H1 (cell line): ENCODE measurements at places on chromosomes 7 and 10. TPM values are rescaled to one million over a fixed set of nuclear protein-coding genes. Genes with fewer than 3 reads are reported as not detected.

- DNase-seq = no peak
Measured at GRCh38 chr10:129841071-129841470, 123.0 kb downstream of the EBF3 start.

DNA sequence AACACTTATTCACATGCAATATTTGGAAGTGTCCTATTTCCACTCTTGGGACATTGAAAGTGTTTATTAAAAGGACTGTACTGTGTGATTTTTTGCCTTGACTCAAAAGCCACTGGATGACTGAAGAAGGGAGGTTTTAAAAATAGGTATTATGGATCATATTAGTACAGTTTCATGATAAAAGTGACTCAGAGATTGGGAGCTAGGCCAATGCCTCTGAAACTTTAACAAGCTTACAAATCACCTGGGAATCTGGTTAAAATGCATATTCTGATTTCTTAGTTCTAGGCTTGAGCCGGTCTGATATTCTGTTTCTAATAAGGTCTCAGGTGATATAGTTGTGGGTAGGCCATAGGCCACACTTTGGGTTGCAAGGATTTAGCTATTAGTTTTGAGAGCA is 191.2 kb downstream of the PLXDC2 start:
- no peak for DNase-seq

- DNase-seq = no peak
Measured at GRCh38 chr7:82530361-82530760, 86.8 kb upstream of the CACNA2D1 start.

DNA sequence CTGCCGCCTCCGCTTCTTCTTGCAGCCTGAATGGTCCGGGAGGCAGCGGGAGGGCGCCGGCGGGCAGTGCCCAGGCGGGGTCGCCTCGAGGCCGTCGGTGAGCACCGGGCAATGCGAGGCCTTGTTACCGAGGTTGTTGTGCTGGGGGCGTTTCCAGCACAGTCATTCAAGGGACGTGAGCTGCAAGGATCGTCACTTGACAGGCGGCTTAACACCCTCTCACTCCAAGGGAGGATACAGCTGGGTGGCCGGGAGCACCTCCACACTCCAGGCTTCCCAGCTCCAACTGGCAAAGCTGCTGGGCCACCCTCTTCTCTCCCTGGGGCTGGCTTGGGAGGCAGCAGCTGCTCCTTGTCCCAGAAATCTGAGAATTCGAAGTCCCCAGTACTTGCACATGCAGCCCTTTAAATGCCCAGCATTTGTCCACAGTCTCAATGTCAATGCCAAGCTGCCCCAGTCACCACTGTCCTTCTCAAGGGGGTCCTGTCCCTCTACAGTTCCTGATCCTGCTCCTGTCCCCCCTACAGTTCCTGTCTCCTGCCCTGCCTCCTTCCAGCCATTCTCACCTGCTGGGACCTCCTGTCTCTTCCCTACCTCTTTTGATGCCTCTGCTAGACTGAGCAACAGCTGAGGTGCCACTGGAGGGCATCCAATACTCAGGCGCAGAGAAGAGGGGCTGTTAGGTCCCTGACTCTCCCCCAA is 4.4 kb upstream of the HOXA11 start:
- peak; percentile 64 for DNase-seq

The SLC16A9 gene
- 11.2 and 11.6 TPM in 2 replicates for total RNA-seq

The EMX2 gene
- total RNA-seq = not detected in 2 replicates

GRCh38 chr10:30491204-30491915 is 57.4 kb downstream of the MAP3K8 start:
- DNase-seq = no peak

GRCh38 chr7:78367280-78367773 is 568.8 kb downstream of the PHTF2 start:
- no peak for DNase-seq

DNA sequence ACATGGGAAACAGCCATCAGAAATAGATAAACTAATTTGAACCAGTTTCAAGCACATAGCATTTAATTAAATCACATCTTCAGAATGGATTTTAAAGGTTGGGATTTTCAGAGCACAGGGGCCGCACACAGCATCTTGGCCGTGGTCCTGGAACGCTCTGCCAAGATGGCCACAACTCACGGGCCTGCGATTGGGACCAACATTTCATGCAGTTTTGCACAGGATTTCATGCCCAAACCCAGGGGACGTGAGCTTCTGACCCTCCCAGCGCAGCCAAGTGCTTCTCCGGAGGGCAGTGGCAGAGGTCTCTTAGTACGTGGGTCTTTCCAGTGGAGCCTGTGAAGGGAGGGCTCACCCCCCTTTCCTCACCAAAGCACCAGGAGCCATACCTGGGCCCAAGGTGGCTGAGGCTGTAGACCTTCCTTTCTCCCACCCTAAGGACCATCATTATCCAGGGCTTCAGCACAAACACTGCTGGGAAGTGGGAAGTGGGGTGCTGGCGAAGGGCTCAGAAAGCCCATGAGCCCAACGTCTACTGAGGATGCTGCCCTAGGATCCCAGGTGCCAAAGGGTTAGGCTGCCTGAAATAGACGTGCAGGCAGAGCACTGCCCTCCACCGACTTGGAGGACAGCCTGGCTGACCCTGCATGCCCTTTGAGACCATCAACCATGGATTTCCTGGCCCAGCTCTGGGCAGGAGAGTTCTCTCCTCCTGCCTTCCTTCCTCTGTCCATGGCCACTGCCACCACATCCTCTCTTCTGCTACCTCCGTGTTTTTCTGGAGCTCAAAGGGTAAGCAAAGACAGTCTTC is 611.2 kb upstream of the MGMT start:
- no peak for DNase-seq

The CAMK2B gene
- 0.15 and 0.17 TPM in 2 replicates for total RNA-seq

The MYO1G gene
- total RNA-seq = 0.11 and 0.19 TPM in 2 replicates

- no peak for DNase-seq
Measured at GRCh38 chr10:106560925-106561640, 603.4 kb downstream of the SORCS1 start.

The CRYGN gene
- total RNA-seq = 1.0 and 1.6 TPM in 2 replicates

The WDR86 gene
- 14.9 and 15.8 TPM in 2 replicates for total RNA-seq

GRCh38 chr7:34165927-34166550 is 260.7 kb downstream of the BMPER start:
- no peak for DNase-seq

The CLDN4 gene
- total RNA-seq = 28.0 TPM in 2 replicates

The SPACDR gene
- 0.33 TPM in 1 of 2 replicates, not detected in the other for total RNA-seq

The AASS gene
- total RNA-seq = 383 and 394 TPM in 2 replicates

The ORAI2 gene
- total RNA-seq = 20.7 and 22.9 TPM in 2 replicates

- no peak for DNase-seq
Measured at GRCh38 chr7:25756601-25757000, 395.4 kb upstream of the NFE2L3 start.

- DNase-seq = no peak
Measured at GRCh38 chr7:12490107-12490688, 80.3 kb upstream of the SCIN start.

DNA sequence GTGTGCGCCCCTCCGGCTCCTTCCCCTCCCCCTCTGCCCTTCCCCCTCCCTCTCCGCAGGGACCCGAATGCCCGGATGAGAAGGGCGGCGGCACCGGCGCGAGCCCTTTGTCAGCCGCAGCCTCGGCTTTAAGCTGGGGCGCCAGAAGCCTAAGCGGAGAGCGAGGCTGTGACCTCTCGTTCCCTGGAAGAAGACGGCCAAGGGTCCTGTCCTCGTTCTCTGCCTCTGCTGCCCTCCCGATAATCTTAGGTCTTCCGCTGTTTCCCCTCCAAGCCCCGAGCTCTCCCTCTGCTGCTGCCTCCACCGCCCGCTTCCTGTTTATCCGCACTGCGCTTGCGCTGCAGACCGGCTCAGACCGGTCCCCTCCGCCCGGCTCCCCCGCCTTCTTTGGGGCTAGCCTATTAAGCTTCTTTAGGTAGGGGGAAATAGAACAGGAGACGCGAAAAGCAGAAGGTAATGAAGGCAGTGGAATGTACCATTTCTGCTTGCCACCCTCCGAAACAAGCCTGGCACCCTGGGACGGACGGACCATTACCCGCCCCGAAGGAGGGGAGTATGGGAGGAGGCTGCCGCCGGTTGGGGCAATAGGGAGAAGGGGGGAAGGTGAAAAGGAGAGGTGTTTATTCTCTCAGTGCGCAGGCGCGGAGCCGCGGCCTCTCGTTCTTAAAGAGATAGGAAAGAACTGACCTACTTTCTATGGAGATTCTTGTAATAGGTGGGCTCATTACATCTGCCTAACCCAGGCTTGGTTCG is at the start of gene OGA:
TSS of gene OGA (minus strand) at position 326 of the 753 bp plus-strand sequence. CDS start 422 bp downstream, outside the sequence.
- DNase-seq = peak; percentile 95

DNA sequence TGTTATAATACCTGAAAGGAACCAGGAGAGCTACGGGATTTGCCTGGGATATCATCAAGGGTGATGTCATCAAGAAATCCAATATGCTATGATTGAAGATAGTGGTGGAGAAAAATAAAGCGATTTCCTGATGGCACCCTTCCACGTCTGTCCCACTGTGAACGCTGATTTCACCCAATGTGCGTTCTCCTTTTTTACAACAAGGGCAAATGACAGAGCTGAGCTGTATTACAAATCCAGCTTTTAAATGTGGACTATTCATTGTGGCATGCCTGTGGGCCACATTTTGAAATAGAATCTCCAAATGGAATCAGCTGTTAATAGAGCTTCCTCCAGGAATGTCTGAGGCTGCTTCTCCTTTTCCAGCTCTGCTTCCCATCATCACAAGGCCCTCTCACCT is 23.3 kb downstream of the SLC13A4 start:
- no peak for DNase-seq

DNA sequence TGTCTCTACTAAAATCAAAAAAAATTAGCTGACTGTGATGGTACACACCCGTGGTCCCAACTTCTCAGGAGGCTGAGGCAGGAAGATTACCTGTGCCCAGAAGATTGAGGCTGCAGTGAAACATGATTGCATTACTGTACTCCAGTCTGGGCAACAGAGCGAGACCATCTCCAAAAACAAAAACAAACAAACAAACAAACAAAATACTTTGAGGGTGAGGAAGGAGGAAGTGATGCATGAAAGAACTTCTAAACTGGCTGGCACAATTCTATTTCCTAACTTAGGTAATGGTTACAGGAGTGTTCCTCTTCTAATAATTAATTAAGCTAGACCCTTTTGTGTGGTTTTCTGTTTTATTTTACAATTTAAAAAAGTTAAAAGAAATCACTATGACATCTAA is 15.5 kb downstream of the WAPL start:
- no peak for DNase-seq

DNA sequence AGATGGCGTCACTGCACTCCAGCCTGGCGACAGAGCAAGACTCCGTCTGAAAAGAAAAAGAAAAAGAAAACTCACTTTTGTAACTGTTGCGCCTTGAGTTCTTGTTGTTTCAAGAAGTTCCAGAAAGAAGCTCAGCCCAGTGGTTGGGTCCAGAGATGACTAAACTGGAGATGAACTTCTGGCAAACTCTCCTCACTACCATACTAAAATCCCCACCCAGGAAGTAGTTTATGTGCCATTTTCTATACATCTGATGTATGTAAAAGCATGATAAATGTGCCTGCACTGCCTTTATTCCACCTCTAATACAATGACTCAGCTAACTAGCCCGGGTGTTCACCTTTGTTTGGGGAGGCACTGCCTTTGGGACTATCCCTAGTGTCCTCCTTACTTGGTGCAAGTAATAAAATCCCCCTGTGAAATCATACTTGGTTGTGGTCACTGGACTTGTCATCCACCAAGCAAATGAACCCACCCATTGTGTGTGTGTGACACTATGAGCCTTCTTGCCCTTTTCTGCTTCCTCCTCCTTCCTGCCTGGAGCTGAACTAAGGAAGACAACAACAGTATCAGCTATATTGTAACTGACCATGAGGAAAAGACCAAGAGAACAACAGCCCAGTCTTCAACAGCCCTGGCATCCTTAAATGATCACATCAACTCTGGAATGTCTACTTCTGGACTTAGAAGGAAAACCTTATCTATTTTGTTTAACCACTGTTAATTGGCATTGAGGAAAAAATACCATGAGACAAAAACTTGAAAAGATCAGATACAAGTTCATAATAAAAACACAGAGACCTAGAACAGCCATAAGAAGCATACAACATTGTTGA is 33.6 kb downstream of the JMJD1C start:
- DNase-seq = no peak

DNA sequence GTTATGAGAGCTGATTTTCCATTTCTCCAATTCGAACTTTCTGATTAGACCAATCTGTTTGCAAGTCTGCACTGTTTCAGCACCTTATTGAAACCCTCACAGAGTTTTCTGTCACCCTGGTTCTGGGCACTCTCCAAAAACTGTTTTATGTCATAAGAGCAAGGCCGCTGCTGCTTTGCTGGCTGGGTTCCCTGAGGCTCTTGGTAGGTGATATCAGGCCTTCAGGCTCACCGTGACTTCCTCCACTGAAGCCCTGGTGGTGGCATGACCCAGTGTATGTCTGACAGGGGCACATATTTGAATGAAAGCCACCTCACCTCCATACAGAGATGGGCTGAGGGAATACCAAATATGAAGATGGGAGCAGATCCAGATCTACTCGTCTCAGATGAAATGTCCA is 8.3 kb downstream of the RABGEF1 start:
- DNase-seq = no peak

The TRIL gene
- total RNA-seq = 5.5 and 5.8 TPM in 2 replicates

The DGKI gene
- 0.71 and 0.84 TPM in 2 replicates for total RNA-seq

- DNase-seq = no peak
Measured at GRCh38 chr7:105853931-105854419, 22.4 kb downstream of the ATXN7L1 start.

The ACBD7 gene
- total RNA-seq = 17.8 and 19.6 TPM in 2 replicates

DNA sequence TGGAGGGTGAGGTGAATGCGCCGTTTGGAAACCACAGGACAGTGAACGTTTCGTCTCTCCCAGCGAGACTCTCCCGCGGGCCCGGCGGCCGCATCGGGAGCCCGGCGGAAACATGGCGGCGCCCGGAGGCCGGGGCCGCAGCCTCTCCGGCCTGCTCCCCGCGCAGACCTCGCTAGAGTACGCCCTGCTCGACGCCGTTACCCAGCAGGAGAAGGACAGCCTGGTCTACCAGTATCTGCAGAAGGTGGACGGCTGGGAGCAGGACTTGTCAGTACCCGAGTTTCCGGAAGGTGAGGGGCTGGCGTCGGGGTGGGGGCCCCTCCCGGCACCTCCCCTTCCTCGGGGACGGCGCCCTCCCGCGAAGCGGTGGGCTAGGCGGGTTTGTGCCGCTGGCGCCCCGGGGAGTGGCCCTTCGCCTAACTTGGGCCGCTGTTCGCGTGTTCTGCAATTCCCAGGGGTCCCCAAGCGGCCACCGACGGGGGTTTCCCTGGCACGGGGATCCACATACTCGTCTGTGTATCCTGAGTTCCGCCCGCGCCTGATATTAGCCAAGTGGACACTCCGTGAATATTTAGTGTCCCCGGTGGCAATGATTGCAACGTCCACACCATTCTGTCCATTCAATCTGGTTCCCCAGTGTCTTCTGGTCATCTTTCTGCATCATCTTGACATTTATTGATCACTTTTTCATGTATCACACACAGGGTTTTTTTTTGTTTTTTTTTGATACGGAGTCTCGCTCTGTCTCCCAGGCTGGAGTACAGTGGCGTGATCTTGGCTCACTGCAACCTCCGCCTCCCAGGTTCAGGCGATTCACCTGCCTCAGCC is 514 bp downstream of the NHLRC2 start:
- DNase-seq = no peak

The SPDYE8 gene
- not detected in 2 replicates for total RNA-seq

The INHBA gene
- total RNA-seq = 2.7 and 2.8 TPM in 2 replicates

GRCh38 chr7:131488361-131488760 is 68.1 kb downstream of the PODXL start:
- no peak for DNase-seq
